ENCODE measurements at places on chromosomes 1 and 21. TPM values are rescaled to one million over a fixed set of nuclear protein-coding genes. Genes with fewer than 3 reads are reported as not detected.

POU3F1 gene
- not detected for total RNA-seq

SPRR2B gene
- total RNA-seq: not detected

DIRAS3 gene
- 13.3 TPM for total RNA-seq

IGSF5 gene
- not detected for total RNA-seq

B3GALT5 gene
- total RNA-seq: not detected

HOOK1 gene
- not detected for total RNA-seq

GNG12 gene
- 140 TPM for total RNA-seq

TEDDM1 gene
- not detected for total RNA-seq

HMCN1 gene
- 0.29 TPM for total RNA-seq

EFNA3 gene
- total RNA-seq: 0.53 TPM

JAM2 gene
- total RNA-seq: not detected

PLA2G2D gene
- total RNA-seq: not detected

RIMS3 gene
- total RNA-seq: 0.29 TPM

SUSD4 gene
- total RNA-seq: 0.29 TPM

OLFML3 gene
- total RNA-seq: 153 TPM

PRR9 gene
- total RNA-seq: not detected

CFHR1 gene
- 0.29 TPM for total RNA-seq

TNN gene
- not detected for total RNA-seq

CCDC24 gene
- total RNA-seq: 3.7 TPM

LORICRIN gene
- total RNA-seq: not detected

SLFNL1 gene
- total RNA-seq: not detected

KCNE2 gene
- total RNA-seq: not detected

DNM3 gene
- not detected for total RNA-seq

CAMK2N1 gene
- total RNA-seq: 25.1 TPM

S100A7 gene
- not detected for total RNA-seq

PPIE gene
- total RNA-seq: 67.5 TPM

RNU1-3 gene
- total RNA-seq: not detected

HENMT1 gene
- 7.6 TPM for total RNA-seq

PLPP3 gene
- 4.9 TPM for total RNA-seq

UBL4B gene
- total RNA-seq: not detected

EVA1B gene
- 539 TPM for total RNA-seq

LIX1L gene
- total RNA-seq: 34.0 TPM

KRTAP11-1 gene
- not detected for total RNA-seq

FMO3 gene
- not detected for total RNA-seq
